ENCODE measurements at places on chromosomes 11 and 22. TPM values are rescaled to one million over a fixed set of nuclear protein-coding genes. Genes with fewer than 3 reads are reported as not detected.

- peak; percentile 79 for DNase-seq
Measured at GRCh38 chr11:10606536-10607208, 38.2 kb upstream of the LYVE1 start.

DNA sequence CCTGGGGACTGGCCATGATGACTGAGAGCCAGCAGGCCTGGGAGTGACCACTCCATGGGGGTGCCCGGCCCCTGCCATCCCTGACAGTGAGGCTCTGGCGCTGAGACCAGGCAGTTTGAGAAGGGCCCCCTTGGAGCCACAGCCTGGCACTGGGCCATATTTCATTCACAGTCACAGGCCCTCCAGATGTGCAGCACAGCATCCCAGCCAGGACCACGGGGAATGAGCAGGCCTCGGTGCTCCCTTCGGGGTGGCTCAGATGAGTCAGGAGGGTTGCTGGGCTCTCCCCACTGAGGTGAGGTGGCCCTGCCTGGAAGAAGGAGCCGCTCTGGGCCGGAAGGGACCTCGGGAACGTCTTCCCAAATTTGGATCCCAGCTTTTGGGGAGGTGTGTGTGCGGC lies 53.0 kb downstream of the GRAMD4 start:
- no peak for DNase-seq

The TYR gene
- not detected for total RNA-seq

The NAALADL1 gene
- 15.6 TPM for total RNA-seq

GRCh38 chr11:46469926-46470325 lies 78.3 kb upstream of the CHRM4 start:
- peak; percentile 34 for DNase-seq

DNA sequence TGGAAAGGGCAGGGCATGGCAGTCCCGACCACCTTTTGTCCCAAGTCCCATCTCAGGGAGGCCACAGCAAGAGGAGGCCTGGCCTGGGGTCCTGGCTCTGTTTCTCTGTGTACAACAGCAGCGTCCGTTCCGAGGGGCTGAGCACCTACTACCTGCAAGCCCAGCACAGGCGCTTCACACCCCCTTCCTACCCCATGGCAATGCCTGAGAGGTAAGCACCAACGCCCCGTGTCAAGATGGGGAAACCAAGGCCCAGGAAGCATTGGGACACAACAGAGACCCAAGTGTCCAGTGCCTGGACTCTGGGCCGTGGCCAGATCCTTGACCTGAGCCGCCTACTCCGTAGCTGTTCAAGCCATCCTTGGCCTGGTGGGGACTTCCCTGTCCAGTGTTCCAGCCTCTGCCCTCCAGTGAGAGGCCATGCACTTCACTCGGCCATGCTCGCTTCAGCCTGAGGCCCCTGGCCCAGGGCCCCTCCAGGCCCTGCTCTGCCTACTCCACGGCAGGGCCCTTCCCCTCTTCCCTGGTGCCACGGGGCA lies 14.3 kb upstream of the TCF20 start:
- peak; percentile 62 for DNase-seq

GRCh38 chr11:72271980-72272379 lies 28.0 kb upstream of the PHOX2A start:
- no peak for DNase-seq

GRCh38 chr11:116736763-116737162 lies 36.0 kb downstream of the BUD13 start:
- DNase-seq, result no peak

- no peak for DNase-seq
Measured at GRCh38 chr11:3655547-3655946, 10.6 kb downstream of the ART1 start.

- DNase-seq, result no peak
Measured at GRCh38 chr11:110935018-110935640, 222.9 kb upstream of the ARHGAP20 start.

DNA sequence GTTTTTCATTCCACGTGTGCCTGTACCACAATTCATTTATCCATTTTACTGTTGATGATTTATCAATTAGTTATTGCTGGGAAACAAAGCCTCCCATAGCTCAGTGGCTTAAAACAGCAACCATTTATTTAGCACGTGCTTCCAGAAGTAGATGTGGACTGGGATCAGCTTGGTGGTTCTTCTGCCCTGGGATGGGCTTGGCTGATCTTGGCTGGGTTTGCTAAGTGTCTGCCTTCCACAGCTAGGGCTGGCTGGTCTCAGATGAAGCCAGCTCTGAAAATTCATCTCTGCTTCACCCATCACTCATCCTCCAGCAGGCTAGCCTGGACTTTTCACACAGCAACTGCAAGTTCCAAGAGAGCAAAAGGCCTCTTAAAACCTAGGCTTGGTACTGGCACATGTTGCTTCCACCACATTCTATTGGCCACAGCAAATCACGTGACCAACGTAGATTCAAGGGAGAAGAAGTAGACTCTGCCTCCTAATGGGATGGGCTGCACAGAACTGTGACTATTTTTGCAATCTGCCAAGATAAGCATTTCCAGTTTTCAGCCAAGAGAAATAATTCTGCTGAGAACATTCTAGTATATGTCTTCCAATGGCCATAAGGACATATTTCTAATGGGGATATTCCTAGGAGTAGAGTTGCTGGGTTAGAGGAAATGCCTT lies 124.9 kb downstream of the MN1 start:
- no peak for DNase-seq

The BTBD18 gene
- not detected for total RNA-seq

The CEP126 gene
- total RNA-seq, result 4.1 TPM

- no peak for DNase-seq
Measured at GRCh38 chr11:102346456-102346747, 612 bp upstream of the BIRC2 start.

GRCh38 chr11:21794306-21794705 lies 398.6 kb upstream of the ANO5 start:
- DNase-seq, result no peak

- no peak for DNase-seq
Measured at GRCh38 chr11:126992065-126992803, 8.3 kb downstream of the KIRREL3 start.

GRCh38 chr11:8905528-8906165 lies 5.3 kb upstream of the AKIP1 start:
- DNase-seq, result peak; percentile 81

GRCh38 chr11:70141486-70142220 lies 61.4 kb upstream of the FADD start:
- DNase-seq, result peak; percentile 35

DNA sequence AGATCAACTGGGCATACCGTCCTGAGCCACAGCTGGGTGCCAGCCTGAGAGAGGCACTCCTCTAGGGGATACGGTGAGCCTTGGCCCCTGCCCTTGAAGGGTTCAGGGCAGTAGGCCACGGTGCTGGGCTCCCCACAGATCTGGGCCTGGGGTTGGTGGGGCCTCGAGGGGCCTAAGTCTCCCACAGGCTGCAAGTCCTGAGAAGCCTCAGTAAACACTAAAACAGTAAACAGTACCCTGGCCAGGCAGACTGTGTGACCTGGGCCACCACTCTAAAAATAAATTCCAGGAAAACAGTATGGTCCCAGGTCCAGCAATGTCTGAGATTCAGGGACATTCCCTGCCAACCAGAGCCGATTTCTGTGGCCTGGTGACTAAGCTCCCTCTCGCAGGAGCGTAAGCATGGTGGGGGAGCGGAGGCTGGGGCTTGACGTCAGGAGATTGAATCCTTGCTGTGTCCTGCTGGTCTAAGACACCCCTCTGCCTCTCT lies 2.3 kb upstream of the RHOD start:
- peak; percentile 100 for DNase-seq

DNA sequence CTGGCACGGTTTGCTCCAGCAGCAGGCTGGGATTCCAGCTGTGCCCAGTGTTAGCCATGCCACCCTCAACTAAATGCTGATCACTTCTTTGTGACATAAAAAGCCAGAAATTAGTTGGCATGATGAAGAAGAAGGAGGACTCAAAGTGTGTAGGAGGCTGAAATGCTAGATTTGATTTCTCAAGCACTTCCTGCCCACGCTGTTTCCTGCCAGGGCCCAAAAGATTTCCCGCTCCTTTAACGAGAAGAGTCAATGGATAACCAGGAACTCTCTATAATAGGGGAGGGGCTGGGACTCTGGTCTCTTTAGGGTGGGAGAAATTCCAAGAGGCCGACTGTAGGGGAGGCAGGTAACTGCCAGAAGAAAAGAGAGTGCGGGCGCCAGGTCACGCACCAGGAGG lies 26.4 kb downstream of the APOL3 start:
- DNase-seq, result no peak

The EXPH5 gene
- under 0.01 TPM for total RNA-seq

The KCNK4 gene
- 0.29 TPM for total RNA-seq

The TMEM138 gene
- 41.3 TPM for total RNA-seq

DNA sequence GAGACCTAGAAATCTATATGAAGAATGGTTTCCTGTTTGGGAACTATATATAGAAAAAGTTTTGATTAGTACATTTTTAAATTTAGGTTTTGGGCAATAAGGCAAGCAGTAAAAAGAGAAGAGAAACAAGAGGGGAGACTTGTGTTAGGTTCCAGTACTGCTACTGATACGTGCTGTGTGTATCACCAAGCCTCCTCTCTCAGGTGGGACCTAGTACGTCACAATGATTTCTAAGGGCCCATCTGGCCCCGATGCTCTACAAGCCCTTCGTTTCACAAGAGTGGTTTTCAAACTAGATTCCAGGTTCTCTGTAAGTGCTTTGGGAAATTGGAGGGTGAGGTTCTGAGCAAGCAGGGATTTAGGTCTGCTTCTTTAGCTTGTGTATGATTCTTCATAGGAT lies 39.2 kb downstream of the USP35 start:
- no peak for DNase-seq

The DSCAML1 gene
- not detected for total RNA-seq

DNA sequence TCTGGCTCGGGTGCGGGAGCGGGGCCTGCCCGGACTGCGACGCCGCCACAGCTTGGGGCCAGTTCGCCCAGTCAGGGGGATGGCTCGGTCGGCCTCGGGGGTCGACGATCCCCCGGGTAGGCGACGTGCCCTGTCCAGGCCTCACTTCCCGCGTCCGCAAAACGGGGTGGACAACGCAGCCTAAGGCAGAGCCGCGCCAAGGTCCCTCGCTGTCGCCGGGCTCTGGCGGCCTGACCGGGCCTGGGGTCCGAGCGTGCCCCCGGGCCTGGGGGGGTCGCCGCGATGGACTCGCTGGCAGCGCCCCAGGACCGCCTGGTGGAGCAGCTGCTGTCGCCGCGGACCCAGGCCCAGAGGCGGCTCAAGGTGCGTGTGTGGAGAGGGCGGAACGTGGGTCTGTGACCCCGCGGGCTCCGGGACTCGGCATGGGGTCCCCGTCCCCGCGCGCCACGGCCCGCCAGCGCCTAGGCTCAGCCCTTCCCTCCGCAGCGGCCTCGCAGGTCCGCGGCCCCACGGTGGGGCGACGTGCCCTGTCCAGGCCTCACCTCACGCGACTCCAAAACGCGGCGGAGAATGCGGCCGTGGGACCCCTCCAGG lies 4.2 kb downstream of the SEPTIN5 start:
- DNase-seq, result peak; percentile 94

The KCNQ1OT1 gene
- total RNA-seq, result 6.2 TPM

All from osteoblast (primary cell).